SHP77 treated with DMSO at 0.1 percent for 48 hours (cell line): ENCODE measurements at places on chromosomes 1 and 21.
A peak's percentile ranks its signal among the peaks of the same experiment; 100 is the strongest.

- no peak for DNase-seq
Observed at GRCh38 chr1:28449904-28450303, 55.9 kb upstream of the RCC1 start.

GRCh38 chr1:100184536-100184935 lies 6.5 kb upstream of the LRRC39 start:
- no peak for DNase-seq

DNA sequence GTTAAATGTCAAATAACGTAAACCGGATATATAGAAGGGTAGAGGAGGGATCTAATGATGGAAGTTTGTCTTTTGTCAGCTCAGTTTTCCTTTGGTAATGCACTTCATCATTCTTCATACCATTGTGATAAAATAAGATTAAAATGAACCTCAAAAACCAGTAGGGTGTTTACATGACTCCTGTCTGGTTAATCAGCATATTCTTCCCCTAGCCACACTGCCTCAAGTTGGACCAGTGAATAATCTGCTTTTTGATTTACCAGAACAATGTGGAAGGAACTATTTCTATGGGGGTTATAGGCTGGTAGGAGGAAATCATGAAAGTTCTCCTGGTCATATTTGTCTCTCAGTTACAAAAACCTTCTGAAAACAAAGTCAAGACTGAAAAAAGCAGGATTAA lies 634.7 kb downstream of the NCAM2 start:
- no peak for DNase-seq

GRCh38 chr1:150022357-150022756 lies 11.8 kb upstream of the OTUD7B start:
- no peak for DNase-seq

- DNase-seq = no peak
Observed at GRCh38 chr1:183263886-183264602, 78.0 kb downstream of the LAMC2 start.

DNA sequence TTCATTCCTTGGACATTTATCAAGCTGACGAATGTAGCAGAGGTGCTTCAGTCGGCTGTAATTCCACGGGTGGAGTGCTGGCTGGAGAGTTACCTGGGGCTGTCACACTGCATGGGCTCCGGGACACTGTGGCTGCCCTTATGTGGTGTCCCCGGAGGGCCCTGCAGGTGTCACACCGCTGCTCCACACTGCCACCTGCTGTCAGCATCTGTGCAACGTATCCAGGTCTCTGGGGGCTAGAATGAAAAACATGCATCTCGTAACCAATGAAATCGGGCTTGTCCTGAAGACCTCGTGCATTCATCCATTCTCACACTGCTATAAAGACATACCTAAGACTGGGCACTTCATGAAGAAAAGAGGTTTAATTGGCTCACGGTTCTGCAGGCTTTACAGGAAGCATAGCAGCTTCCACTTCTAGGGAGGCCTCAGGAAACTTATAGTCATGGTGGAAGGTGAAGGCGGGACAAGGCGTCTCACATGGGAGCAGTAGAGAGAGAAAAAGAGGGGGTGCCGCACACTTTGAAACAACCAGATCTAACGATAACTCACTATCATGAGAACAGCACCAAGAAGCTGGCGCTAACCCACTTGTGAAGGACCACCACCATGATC lies 46.7 kb upstream of the PCBP3 start:
- DNase-seq = no peak

DNA sequence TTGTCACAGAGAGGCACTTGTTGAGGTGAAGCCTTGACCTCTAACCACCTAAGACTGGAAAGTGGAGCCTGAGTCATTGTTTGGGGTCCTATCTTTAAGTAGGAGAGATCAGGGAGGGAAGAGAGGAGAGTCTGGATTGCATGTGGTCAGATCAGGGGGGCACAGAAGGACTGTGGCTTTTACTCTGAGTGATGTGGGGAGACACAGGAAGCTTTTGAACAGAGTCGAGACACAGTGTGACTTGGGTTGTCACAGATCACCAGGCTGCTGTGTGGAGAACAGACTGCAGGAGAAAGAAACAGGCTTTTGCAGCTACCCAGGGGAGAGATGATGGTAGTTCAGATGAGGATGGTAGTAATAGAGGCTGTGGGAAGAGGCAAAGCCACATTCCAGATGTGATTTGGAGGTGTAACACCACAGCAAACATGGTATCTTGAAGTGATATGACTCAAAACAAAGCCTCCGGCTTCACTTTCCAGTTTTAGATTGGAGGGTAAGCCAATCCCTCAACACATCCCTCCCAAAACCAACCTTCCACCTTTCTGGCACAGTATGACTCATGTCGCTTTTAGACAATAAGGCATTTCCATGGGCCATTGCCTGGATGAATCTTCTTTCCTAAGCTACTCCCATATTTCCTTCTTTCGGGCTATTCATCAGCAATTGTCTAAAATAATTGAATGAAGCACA lies 125.8 kb upstream of the SLC44A3 start:
- no peak for DNase-seq

DNA sequence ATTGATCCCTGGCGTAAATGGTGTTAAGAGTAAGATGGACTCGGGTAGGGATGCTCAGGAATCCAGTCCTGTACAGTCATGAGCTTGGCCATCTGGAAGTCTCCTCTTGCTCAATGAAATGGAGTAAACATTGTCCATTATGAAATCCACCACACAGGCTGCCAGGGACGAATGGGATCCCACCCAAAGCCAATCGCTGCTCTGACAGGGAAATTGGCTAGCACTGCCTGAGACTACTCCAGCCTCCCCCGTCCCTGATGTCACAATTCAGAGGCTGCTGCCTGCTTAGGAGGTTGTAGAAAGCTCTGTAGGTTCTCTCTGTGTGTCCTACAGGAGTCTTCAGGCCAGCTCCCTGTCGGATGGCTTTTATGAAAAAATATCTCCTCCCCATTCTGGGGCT lies at the start of gene HSD11B1:
TSS of gene HSD11B1 (plus strand) at position 263 of the 400 bp plus-strand sequence. CDS start at position 360, 97 bp downstream.
- DNase-seq = no peak

GRCh38 chr1:200143347-200143746 lies 115.8 kb downstream of the NR5A2 start:
- no peak for DNase-seq

- no peak for DNase-seq
Observed at GRCh38 chr1:246029616-246030015, 477.5 kb downstream of the SMYD3 start.

GRCh38 chr1:199629624-199630023 lies 397.9 kb upstream of the NR5A2 start:
- no peak for DNase-seq

- DNase-seq = no peak
Observed at GRCh38 chr1:110208916-110209645, 1.0 kb upstream of the KCNC4 start.

DNA sequence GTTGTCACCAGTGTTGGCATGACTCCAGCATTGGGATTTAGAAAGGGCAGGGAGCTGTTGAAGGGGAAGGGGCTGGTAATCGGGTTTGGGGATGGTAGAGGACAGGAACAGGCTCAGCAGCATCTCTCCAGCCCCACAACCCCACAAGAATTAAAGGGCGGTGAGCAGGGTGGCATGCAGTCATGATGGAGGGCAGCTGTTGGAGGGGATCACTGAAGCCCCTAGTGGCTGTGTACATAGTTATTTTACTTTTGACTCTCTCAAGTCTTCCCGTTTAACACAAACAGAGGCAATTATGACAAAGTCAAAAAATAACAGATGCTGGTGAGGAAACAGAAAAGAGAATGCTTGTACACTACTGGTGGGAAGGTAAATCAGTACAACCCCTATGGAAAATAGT lies 213.8 kb downstream of the URB2 start:
- DNase-seq = no peak

- no peak for DNase-seq
Observed at GRCh38 chr1:21234779-21235178, 55.5 kb downstream of the ECE1 start.

- DNase-seq = no peak
Observed at GRCh38 chr1:33331444-33332356, 10.8 kb upstream of the A3GALT2 start.

- no peak for DNase-seq
Observed at GRCh38 chr1:117215019-117215418, 4.3 kb upstream of the VTCN1 start.

DNA sequence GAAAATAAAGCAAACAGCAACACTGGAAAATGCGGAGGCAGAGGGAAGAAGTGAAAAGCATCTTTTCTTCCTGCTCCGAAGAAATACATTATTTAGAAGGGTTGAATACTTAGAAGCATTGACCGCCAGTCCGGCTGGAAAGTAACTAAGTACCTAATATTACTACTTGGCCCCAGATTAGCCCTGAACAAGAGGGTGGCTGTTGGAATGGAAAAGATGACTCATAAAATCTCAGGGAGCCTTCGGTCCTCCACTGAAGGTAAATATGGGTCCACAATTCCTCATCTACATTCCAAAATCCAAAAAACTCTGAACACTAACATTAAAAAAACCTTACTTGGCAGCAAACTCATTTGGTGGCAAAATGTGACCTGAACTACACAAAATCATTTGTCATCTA lies 40.1 kb downstream of the BCAR3 start:
- no peak for DNase-seq

DNA sequence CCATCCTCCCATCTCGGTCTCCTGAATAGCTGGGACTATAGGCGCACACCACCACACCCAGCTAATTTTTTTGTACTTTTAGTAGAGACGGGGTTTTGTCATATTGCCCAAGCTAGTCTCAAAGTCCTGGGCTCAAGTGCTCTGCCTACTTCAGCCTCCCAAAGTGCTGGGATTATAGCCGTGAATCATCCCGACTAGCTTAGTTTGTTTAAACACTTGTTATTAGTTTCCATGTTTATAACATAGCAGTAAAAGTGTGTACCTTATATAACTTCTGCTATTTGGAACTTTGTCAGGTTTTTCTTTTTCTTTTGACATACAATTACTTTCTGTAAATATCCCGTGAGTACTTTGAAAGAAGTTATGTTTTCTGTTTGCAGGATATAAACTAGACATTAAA lies 60.6 kb upstream of the C1orf21 start:
- DNase-seq = no peak

- no peak for DNase-seq
Observed at GRCh38 chr1:45044916-45045315, 32.9 kb downstream of the UROD start.

GRCh38 chr1:151055581-151055980 lies 3.8 kb downstream of the CDC42SE1 start:
- no peak for DNase-seq

- no peak for DNase-seq
Observed at GRCh38 chr1:37596182-37596667, 488 bp upstream of the GNL2 start.

- no peak for DNase-seq
Observed at GRCh38 chr21:34956416-34957316, 92.4 kb downstream of the RUNX1 start.

GRCh38 chr1:162236618-162237017 lies 140.0 kb downstream of the SPATA46 start:
- DNase-seq = no peak

- DNase-seq = no peak
Observed at GRCh38 chr1:74693473-74693872, 19.9 kb upstream of the ERICH3 start.

DNA sequence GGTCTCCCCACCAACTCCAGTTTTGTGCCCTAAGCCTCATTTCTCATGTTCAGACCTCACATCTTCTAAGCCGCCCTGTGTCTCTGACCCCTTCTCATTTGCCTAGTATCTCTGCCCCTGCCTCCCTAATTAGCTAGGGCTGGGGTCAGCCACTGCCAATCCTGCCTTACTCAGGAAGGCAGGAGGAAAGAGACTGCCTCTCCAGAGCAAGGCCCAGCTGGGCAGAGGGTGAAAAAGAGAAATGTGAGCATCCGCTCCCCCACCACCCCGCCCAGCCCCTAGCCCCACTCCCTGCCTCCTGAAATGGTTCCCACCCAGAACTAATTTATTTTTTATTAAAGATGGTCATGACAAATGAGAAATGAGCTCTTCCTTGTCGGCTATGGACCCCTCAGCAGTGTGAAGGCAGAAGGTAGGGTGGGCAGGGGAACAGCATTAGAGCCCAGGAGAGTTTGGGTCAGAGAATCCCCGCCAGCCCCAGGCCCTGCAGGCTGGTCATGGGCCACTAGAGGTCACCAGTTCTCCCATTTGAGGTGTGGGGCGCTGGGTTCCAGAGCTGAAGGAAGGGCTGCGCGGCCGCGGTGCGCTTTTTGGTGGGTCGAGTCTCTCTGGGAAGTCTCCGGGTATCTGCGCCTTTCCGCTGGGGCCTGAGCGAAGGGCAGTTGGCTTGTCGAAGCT lies 11.5 kb downstream of the ADAMTSL4 start:
- peak; percentile 93 for DNase-seq

GRCh38 chr21:36704958-36705678 lies 6.2 kb downstream of the SIM2 start:
- no peak for DNase-seq

- peak; percentile 19 for DNase-seq
Observed at GRCh38 chr1:7401814-7402547, 369.1 kb upstream of the VAMP3 start.

- no peak for DNase-seq
Observed at GRCh38 chr21:46347203-46347550, 23.2 kb downstream of the PCNT start.

- no peak for DNase-seq
Observed at GRCh38 chr1:111834956-111835355, 79.3 kb downstream of the DDX20 start.

GRCh38 chr1:185477638-185478580 lies 160.9 kb upstream of the IVNS1ABP start:
- DNase-seq = peak; percentile 27

DNA sequence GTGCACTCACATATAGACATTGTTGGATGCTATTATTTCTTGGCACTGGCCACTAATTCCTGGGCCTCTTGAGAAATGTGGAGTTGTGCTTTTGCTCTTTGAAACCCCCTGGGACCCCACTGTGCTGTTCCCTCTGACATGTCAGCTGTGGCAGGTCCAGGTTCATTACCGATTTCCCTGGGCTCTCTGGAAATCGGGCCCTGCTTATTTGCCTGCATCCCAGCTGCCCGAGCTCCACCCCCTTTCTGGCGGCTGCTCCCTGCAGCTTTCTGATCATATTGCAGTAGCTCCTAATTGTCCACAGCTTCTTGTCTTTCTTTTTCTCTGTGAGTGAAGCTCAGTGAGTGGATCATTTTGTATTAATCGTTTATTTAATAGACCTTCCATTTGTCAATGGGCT lies 183.7 kb upstream of the FAM78B start:
- DNase-seq = no peak

DNA sequence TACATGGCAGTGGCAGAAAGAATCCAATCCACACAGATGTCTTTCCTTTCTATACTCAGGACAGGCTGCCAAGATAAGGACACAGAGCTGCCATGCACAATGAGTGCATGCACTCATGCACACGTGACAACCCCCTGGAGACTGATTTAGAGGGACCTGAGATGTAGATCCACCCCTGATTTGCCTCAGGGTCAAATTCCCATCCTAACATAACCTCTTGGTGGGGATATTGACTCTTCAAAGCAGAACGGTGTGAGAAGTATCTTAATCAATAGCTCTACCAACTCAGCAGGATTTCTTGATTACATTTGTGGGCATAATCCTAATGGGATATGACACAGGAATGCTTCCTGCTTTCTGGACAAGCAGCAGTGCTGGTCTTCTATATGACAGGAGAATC lies 125.2 kb upstream of the DSCAM start:
- DNase-seq = no peak
